ENCODE measurements at places on chromosomes 2 and 18.

DNA sequence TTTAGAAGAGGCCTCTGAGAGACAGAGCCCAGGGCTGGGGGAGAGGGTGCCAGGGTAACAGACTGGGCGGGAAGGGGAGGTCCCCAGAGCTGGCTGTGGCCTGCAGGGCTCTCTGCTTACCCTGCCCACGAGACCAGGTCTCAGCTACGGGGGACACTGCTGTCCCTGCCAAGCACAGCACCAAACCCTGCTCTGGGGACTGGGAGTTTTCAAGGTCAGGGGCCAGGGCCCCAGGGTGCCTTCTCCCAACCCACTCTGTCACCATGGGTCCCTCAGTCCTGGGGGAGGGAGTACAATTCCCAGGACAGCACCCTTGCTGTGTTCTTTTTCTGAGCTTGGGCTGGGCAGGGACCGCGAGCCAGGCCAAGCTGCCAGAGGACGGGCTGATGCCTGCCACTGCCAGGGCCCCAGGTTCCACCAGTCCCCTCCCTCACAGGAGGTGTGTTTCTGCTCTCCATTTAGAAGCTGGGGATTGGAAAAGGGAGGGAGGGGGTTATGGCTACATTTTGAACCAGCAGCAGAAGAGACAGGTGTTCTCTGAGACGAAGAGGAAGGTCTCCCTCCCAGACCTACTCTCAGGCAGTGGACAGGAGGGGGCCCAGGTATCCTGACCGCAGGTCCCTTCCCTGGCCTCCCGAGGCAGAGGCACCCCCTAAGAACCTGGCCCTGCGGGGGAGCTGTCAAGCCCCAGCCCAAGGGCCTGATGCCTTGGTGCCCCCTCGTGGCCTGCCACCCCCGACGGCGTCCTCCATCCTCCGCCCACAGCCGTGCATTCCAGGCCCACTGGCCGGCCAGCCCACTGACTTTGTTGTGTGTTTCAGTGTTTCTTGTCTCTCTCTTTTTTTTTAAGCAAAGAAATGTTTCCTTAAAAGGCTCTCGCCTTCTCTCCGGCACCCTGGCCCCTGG is 80.4 kb downstream of the TNS1 start:
- no peak for DNase-seq

DNA sequence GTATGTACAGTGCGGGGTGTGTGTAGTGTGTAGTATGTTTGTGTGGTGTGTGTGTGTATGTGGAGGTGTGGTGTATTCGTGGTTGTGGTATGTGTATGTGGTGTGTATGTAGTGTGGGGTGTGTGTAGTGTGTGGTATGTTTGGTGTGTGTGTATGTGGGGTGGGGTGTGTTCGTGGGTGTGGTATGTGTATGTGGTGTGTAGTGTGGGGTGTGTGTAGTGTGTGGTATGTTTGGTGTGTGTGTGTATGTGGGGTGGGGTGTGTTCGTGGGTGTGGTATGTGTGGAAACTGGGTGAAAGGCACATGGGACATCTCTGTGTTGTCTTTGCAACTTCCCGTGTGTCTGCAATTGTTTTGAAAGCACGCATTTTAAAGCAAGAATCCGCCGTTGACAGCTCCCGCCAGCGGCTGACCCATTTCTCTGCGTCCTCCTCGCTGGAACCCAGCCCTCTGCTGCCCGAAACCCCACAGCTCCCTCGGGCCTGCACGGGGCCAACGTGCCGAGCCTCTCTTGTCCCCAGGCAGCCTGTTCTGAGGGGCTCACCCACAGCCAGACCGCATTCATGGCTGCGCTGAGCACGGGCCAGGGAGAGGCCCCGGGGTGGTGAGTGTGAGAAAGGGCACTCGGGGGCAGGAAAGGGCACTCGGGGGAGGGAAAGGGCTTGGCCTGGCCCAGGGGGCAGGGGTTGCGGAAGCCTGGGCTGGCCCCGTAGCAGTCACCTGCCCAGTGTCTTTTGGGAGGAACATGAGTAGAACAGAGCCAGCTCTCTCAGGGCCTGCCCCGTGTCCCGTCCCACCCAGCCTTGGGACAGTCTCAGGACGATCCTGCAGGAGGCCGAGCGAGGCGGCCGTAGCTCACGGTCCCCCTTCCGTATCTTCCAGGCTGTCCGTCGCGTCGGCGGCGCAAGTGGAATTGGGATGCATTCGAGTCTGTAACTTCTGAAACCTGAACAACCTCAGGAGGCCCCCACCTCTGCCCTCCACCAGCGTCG is 61.4 kb downstream of the TWIST2 start:
- no peak for DNase-seq

- DNase-seq = no peak
These were observed 15.2 kb downstream of the MFSD2B start for GRCh38 chr2:24024996-24025663.

DNA sequence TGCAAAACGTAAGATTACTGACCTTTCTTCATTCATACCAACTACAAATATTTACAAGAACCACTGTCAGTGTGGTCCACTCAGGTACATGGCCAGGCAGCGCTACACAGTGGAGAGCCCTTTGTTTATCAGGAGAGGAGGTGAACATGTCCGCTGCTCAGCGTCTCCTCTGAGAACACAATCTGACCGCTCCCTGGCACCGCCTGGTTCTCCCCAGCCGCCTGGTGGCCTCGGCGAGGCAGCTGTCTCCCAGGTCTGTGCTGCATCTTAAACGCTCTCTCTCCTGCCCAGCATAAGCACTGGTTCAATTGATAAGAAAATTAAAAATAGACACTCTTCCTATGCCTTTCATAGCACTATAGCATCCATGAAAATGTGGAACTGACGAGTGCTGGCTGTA is 146.8 kb upstream of the PXDN start:
- DNase-seq = no peak

DNA sequence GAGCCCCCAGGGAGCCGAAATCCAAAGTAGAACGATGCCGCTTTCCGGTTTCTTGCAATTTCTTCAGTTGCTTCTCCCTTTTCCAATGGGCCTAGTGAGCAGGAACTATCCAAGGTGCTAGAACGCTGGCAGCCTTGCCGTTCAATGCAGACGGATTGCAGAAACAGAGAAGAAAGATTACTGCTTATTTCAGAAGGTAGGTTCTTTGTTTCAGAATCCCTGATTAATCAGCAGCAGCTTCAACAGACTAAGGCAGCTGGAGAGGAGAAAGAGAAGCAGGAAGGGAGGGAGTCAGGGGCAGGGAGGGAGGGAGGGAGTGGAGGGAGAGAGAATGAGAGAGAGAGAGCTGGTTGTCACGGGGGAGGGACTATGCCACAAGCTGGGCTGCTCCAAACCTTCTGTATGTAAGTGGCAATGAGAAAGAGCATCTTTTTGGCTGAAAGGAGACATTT is 576 bp downstream of the NYAP2 start:
- DNase-seq = no peak

DNA sequence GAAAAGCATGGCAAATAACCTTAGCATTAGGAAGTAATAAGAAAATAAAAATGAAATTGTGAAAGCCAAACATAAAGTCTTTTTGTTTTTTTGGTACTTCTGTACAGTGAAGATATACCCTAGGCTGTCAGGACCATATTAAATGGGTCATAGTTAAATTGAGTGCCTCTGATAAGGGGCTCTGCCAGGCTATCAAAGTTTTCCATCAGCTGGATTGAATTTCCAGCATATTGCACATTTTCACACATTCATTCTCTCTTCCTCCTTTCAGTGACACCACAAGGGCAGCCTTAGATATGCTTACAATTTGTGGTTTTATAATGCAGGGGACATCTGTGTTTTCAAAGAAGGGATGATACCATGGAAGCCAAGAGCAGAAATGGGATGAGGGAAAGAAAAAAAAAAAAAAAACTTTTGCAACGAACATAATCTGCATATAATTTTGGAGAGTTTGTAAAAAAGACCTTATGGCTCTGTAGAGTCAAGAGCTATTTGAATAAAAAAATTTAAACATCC is 109.3 kb upstream of the LYPD1 start:
- DNase-seq = no peak

GRCh38 chr2:24228470-24228869 is 53.6 kb downstream of the FAM228A start:
- DNase-seq = no peak

GRCh38 chr2:10451819-10452218 is 3.7 kb upstream of the ODC1 start:
- no peak for DNase-seq

DNA sequence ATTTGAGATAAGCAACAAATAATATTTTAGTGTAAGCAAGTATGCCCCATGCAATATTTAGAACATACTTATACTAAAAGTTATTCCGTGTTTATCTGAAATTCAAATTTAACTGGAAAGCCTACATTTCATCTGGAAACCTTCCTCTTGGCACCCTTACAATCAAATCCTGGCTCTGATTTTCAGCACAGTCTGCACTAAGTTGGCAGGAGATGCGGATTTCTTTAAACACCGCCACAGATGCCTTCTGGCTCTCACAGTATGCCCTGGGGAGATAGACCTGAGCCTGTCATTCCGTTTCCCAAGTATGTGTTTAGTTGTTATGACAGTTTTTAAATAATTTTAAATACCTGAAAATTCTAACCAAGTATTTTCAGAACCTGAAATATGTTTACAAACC is 7.3 kb upstream of the MLPH start:
- DNase-seq = no peak

GRCh38 chr2:133579274-133579673 is 11.0 kb upstream of the NCKAP5 start:
- no peak for DNase-seq

- DNase-seq = no peak
These were observed 683.0 kb upstream of the PKDCC start for GRCh38 chr2:41364842-41365241.

- no peak for DNase-seq
These were observed 940.5 kb upstream of the DDX18 start for GRCh38 chr2:116874021-116874420.

DNA sequence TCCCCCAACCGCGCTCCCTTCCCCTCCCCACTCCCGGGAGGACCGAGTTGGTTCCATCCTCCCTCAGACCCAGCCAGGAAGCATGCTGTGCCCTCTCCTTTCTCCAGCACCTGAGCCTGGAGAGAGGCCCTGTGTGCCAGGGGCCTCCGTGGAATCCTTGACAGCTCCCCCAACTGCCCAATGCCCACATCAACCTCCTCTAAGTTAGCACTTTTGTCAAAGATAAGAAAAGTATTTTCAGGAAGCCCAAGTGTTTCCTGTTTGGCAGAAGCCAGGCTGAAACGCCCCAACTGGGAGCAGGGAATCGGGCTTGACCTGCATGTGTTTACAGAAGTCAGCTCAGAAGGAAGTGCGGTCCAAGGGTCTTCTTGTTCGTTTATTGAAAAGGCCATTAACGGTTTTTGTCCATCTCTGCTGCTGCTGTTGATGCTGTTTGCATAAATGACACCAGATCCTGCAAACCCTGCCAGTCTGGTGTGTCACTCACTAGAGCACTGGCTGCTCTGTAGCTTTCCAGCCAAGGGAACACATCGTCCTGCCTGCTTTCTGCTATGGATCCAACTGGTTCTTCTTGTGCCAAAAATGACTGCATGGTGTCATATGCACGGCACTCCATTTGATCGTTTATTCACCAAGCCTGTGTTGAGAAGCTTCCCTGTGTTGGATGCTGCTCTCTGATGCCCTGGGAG is 35.4 kb upstream of the COL6A3 start:
- DNase-seq = no peak

DNA sequence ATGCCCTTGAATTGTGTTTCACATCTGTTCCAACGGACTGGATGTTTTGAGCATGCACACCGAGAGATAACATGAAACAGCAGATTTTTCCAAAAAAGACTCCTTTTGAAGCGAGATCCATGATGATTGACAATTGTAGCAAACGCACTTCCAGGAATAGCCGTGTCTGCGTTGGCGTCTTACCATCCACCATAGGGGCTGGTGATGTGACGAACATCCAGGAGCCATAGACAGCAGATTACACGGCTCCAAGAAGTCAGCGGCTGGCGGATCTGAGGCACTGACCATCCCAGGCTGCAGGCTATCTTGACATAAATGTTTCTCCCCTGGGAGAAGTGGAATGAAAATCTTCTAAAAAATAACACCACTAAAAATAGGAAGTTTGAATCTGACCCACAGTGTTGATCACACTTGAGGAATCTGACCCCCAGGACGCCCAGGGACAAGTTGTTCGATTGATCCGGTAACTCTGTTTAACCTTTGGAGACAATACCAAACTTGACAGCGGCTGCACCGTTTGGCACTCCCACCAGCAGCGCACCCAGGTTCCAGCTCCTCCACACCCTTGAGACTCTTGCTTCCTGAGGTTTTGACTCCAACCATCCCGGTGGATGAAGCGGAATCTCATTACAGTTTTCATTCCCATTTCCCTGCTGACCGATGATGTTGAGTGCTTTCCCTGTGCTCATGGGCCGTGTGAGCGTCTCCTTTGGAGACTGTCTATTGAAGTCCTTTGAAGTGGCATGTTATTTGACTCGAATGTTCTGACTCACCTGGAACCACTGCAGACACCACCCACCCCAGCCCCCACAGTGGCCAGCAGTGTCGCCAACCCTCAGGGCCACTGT is 140.0 kb upstream of the GPC1 start:
- no peak for DNase-seq

DNA sequence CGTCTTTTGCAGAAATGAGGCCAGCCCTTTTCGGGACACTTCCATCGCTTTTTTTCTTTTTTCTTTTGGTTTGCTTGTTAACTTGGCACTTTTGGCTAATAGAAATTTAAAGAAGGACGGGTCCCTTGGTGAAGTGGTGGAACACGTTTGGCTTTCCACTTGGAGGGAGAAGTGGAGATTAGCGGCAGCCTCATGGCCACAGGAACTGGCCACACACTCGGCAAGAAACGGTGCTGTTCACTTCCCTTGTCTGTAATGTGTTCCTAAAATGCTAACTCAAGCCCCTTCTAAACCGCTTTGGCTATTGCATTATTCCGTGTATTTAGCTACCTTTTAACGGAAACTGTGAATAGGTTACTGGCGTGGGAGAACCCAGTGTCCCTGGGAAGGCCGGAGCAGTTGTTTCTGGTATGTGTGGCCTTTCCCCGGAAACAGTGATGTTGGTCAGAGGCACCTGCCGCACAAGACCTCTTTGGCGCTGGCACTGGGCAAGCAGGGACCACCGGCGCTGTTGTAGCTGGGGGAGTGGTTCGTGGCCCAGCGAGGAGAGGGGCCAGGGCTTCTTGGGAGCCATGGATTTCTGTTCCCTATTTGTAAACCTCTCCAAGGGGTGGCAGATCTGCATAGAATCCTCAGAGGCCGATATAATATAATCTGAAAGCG is 981 bp downstream of the RAMP1 start:
- no peak for DNase-seq

- no peak for DNase-seq
These were observed 99.8 kb upstream of the FSIP2 start for GRCh38 chr2:185638771-185639170.

DNA sequence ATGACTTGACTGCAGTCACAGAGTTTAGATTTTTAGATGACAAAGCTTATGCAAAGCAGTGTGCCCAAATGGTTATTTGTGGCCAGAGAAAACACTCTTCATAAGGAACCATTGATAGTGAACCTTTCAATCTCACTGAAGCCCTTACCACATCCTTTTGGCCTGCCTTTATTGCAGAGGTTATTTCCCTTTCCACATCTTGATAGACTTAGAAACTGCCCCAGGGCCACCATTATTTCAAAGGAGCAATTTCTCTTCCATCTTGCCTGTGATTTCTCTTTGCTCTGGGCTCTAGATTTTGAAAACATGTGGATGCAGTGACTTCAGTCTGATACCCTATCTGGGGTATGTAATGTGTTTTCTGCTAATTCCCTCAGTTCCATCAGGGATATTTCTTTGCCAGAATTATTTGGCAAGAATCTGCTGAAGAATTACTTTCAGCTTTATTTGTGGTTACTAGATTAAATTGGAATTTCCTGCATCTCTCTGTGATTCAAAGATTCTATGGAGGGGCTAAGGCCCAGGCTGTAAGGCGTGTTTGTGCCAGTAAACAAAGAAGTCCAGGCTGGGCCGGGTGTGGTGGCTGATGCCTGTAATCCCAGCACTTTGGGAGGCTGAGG is 51.0 kb downstream of the MOGAT1 start:
- DNase-seq = no peak

All from RCC 7860 (cell line).